ENCODE measurements at places on chromosomes 5 and 9.

DNA sequence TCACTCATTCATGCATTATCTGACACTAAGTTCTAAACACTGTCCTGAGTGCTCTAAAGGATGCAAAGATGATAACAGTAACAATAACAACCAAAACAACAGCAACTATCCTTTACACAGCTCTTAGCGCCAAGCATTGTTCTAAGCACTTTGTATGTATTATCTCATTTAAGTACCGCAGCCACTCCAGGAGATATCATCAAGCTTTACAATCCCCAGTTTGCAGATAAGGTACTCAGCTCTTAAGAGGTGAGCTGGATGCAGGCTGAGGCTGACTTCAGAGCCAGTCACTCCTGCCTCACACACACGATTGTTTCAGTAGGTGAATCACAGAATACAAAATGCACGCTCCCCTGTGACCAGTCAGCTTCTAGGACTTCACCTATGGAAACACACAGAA is 141.8 kb downstream of the PAX5 start:
- no peak for DNase-seq

DNA sequence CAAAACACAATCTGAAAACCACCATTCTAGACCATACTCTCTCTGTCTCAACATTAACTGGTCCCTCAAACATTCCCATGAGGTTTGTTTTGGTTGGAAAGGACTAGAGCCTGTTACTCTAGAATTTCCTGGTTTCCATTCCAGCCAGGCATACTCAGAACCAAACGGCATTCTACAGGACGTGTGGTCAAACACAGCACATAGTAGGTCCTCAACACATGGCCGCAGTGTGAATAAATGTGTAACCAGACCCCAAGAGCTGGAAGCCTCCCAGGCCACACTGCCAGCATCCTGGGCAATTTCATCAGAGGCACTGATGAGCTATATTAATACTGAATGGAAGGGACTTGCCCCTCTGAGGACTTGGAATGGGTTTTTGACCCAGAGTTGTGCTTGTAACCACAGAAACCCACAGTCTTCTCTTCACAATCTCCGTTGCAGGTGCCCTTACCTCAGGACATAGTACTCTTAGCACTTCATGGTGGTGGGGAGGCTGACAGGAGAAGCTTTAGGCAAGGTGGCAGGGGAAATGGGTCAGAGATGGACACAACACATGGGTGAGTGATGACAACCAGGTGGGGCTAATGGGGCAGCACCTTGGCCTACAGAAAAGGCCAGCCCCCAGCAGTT is 66.0 kb downstream of the ZNF366 start:
- DNase-seq, result no peak

GRCh38 chr5:103834216-103834615 is 271.6 kb upstream of the NUDT12 start:
- DNase-seq, result no peak

- no peak for DNase-seq
Measured at GRCh38 chr5:153895266-153895665, 143.4 kb downstream of the FAM114A2 start.

DNA sequence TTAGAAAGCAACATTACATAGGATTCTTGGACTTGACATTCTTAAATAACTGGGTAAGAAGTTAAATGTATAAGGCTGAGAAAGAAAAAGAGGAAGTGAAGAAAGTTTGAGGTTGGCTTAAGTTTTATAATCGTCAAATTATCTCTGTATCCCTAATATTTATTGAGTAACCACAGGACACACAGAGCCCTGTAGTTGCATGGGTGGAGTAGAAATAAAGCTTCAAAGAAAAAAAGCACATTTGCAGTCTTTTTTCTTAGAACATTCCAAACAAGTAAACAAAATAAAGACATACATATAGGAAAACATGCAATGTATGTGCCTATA is 137.0 kb downstream of the CCDC192 start:
- no peak for DNase-seq

- DNase-seq, result no peak
Measured at GRCh38 chr9:131685753-131686706, 53.8 kb downstream of the RAPGEF1 start.

- no peak for DNase-seq
Measured at GRCh38 chr5:159987031-159987674, 21.8 kb upstream of the TTC1 start.

- DNase-seq, result no peak
Measured at GRCh38 chr5:9401786-9402472, 143.9 kb downstream of the SEMA5A start.

GRCh38 chr9:16243798-16244197 is 626.7 kb downstream of the BNC2 start:
- DNase-seq, result no peak

- no peak for DNase-seq
Measured at GRCh38 chr5:178505639-178506407, 84.4 kb downstream of the COL23A1 start.

GRCh38 chr5:52449516-52449915 is 338.2 kb upstream of the ITGA1 start:
- no peak for DNase-seq

DNA sequence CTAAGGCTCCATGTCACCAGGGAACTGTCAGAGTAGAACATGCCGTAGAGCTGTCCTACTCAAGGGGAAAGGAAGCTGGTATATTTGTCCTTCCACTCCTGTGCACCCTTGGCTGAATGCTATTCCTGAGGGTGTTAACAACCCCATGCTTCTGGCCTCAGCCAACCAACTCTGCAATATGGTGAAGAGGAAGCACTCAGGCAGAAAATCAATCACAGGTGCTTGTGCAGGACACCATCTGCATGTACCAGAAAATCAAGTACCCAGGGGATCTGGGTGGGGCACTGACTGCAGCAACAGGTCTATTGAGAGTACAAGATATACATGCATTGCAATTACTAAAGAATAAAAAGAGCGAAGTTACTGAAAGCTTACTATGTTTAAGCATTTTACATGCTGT is 51.4 kb upstream of the NEK6 start:
- DNase-seq, result no peak

- no peak for DNase-seq
Measured at GRCh38 chr9:126806336-126806735, 1.5 kb downstream of the ZBTB43 start.

DNA sequence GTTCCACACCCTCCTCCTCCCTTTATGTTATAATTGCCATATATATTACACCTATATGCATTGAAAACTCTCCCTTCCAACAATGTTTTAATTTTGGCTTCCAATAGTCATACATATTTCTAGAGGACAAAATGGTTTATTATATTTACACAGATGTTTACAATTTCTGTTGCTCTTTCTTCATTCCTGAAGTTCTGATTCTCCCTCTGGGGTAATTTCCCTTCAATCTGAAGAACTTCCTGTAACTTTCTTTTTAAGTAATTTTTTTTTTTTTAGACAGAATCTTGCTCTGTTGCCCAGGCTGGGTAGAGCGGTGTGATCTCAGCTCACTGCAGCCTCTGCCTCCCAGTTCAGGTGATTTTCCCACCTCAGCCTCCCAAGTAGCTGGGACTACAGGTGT is 173.0 kb upstream of the MAP1B start:
- DNase-seq, result no peak

DNA sequence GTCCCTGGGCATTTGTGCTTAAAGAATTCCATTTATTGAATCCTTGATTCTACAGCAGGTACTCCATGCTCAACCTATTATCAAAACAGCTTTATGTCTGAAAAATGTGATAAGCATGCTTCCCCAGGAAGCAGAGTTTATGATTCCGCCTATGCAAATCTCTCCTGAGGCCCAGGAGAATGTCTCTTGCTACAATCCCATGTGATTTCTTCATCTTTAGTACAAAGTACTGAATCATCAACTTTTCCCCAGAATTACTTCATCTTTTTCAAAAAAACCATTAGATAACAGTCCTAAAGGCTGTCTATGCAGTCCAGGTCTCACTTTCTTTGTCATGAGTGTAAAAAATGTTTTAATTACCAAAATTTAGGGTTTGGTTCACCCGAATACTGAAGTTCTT is 130.2 kb upstream of the ADAMTSL1 start:
- no peak for DNase-seq

DNA sequence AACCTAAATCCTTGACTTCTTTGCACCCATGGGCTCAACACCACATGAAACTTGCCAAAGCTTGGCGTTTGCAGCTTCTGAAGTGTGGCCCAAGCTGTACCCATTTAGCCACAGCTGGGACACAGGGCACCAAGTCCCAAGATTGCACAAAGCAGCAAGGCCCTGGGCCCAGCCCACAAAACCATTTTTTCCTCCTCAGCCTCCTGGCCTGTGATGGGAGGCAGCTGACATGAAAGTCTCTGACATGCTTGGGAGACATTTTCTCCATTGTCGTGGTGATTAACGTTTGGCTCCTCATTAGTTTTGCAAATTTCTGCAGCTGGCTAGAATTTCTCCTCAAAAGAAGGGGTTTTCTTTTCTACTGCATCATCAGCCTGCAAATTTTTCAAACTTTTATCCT is 32.0 kb downstream of the ACTL7B start:
- DNase-seq, result no peak

DNA sequence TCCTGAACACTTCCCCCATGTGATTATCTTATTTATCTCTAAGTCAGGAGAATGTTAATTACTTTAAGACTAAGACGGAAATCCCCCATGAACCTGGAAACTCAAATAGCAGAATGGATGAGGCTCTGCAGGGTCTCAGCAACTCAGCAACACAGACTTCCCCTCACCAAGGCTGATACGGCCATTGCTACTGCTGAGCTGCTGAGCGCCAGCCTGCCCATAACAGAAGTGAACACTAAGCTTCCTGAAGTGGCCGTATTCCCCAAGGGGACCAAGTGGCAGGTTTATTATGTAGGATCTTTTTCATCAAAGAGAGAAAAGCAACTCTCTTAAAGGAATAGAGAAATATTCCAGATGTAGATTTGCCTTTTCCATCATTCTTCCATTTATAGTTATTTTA is 311.1 kb downstream of the RFX3 start:
- no peak for DNase-seq

DNA sequence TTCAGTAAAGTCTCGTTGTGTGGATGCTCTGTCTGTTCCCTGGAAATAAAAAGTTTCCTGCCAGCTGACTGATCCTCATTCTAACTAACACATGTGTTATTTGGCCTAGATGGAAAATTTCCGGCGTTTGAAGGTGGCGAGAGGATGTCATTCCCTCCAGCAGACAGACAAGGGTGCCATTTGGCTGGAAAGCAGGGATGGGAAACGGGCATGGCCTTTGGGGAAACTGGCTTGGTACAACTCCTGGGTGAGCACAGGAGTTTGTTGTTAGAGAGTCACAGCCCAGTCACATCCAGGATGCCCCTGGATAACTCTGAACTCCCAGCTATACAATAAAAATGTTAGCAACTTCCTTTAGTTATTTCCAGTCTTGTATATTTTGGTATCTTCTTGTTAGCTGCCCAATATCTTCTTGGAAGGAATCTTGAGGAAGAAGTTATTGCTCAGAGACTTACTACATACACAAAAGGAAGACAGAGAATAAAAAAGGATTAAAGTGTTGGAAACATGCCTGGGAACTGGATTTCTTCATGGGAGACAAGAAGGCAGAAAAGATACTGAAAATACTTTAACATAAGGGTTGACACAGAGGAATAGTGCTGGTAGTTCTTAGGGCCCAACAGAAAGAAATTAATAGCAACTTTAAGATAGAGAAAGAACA is 41.9 kb downstream of the TEK start:
- DNase-seq, result no peak

GRCh38 chr5:16906255-16906654 is 29.8 kb downstream of the MYO10 start:
- no peak for DNase-seq

DNA sequence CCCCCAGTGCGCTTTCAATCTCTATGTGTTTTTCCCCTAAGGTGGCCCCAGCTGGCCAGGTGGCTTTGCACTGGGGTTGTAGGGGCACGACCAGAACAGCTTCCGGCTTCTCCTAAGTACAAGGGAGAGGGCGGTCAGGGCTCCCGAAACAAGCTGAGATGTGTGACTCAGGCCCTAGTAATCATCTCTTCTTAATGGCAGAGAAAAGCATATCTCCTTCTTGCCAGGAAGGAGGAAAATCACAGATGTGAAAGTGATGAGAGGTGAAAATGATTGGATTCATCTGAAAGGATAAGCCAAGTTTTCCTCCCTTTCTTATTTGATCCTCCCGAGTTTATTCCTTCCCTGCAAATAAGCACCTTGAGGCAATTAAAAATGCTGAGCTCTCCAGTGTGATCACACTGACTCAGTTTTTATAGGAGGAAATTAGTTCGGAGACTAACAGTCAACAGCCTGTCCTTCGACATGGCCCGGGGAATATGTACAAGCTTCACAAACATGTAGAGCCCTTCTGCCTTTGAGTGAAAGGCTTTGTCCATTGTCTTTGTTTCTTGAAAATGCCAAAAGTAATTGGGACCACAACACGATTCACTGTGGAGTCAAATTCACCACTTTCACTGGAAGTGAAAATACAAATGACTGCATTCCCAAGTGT is 514.8 kb downstream of the PSAT1 start:
- no peak for DNase-seq

DNA sequence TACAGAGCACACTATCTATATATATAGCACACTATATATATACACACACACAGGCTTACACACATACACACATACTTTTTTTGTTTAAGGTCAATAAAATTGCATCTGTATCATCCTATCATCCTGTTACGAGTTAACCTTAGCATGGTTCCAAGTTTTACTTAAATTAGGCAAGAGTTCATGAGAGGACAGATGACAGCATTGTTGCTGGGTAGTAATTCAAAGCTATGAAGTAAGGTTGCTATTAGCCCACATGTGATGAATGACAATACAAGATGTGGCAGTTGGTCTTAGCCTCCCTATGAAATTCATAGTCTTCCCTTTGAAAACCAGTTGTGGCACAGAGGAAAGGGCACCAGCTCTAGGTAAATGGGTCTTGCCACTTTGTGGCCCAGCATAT is 438.1 kb downstream of the ACTL7B start:
- DNase-seq, result no peak

GRCh38 chr5:35183556-35183955 is 46.7 kb downstream of the PRLR start:
- DNase-seq, result no peak

GRCh38 chr9:78539904-78540303 is 243.0 kb downstream of the PSAT1 start:
- no peak for DNase-seq

DNA sequence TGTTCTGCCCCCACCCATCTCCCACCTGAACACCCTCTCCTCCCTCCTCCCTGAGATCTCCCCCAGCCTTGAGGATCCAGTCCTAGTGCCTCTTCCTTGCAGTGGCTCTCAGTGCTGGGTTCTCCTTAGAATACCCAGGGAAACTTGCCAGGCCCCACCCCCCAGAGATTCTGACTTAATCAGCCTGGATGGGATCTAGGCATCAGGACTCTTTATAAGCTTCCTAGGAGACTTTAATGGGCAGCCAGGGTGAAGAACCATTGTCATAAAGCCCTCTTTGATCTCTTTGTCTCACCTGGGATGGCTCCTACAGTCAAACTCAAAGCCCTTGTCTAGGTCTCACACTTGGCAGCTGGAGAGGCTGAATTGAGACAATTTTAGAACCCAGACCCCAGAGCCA is 8.6 kb upstream of the GLIS3 start:
- no peak for DNase-seq

- DNase-seq, result no peak
Measured at GRCh38 chr9:79807971-79808370, 236.2 kb downstream of the TLE4 start.

Measured in C1 segment of cervical spinal cord (tissue), 14 donors.